Keratinocyte (primary cell): ENCODE measurements at places on chromosomes 7 and 10. TPM values are rescaled to one million over a fixed set of nuclear protein-coding genes. Genes with fewer than 3 reads are reported as not detected.

DNA sequence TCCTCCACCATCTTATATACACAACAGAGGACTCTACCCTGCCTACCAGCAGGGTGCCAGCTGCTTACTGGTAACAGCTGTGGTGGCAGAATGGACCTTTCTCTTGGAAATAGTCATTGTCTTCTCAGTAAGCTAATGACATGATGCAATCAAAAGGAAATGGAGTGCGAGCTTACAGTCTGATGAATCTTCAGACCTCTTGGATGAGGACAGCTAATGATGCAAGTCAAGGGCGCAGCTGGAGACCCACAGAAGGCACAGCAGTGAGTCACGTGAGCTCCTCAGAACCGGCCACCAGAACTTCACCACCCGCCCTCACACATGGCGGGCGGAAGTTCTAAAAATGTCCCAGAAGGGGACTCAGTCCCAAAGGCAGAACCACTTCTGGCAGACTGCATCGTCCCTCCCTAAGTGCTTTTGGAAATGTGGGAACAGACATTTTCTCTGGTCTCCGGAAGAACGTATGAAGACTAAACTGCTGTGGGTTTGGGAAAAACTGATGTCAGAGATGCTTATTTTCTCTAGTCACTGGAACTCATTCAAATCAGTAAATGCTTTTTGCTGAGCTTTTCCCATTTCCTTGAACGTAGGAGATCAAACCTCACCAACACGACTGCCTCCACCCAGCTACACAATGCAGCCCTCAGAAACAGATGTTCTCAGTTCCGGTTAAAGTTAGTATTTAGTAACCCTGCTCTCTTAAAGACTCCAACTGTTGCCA, 96.4 kb downstream of the FAS start:
- DNase-seq: no peak

GRCh38 chr7:105191331-105191730, 177.3 kb downstream of the KMT2E start:
- DNase-seq: no peak

DNA sequence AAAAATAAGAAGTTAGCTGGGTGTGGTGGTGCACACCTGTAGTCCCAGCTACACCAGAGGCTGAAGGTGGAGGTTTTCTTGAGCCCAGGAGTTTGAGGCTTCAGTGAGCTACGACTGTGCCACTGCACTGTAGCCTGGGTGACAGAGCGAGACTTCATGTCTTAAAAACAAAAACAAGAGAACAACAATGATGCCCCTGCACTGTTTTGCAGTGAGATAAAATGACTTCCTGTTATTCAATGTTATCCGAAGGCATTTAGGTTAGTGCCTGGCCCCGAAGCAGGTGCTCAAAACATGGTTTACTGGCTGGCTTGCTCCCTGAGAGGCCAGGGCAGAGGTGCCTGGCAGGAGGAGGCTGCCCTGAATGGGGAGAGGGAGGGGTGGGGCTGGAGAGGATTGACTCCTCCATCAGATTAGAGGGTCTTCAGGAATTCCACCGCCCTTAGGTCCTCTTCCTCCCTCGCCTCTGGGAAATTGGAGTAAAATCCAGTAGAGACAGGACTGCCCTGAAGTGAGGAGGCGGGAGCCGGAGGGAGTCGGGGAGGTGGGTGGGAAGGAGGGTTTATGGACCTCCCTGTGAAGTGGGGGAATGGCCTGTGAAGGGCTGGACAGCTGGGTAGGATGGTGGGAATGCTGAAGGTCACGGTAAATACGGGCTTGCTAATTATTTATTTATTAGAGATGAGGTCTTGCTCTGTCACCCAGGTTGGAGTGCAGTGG, 6.8 kb upstream of the CLDN4 start:
- no peak for DNase-seq

GRCh38 chr10:20892011-20892585, 5.0 kb downstream of the NEBL start:
- DNase-seq: no peak

GRCh38 chr10:77601488-77601887, 36.1 kb downstream of the KCNMA1 start:
- no peak for DNase-seq

DNA sequence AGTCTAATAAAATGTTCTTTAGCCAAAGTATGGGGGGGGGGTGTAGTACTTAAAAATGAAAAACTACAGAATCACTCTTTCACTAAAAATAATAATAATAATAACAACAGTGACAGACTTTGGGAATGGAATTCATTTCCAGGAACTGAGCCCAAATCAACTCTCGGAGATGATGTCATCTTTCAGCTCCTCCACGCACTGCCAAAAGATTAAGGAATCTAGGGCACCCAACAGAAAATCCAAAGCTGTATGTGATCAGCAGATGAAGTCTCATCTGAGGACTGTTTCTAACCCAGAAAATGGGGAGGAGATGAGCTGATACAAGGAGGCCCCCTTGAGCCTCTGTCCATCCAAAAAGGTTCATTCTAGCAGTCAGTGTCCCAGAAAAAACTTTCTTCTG, 54.5 kb downstream of the GRB10 start:
- no peak for DNase-seq

DNA sequence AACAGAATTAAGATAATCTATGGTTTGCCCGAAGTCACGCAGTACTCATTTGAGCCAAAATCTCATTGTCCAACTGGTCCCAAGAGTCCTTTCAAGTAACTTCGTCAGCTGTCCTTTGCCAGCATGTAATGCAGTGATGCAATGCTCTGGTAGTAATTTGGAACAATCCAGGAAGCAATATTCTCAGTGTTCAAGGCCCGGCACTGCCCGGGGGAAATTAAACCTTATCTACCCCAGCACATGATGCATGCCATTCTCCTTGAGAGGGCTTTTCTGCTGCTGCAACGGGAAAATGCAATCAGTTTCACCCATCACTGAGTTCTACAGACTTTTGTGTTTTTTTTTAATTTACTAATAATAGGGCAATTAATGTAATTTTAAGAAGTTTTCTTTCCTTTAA, 77.6 kb upstream of the NME8 start:
- no peak for DNase-seq

DNA sequence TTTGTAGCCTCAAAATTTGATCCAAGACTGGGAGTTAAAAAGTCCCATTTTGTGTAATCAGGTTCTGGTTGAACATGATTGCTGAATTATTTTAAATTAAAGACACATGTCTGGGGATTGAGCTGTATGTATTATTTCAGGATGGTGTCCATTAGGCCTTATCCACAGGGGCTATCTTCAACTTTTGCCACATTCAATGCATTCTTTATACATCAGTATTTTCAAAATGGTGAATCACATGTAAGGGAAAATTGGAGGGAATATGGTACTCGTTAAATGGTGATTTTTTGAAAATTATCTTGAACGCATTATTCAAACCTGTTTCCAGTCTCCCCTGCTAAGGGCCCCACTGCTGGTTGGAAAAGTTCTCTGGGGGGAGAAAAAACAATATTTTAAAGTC, 367.7 kb upstream of the NPVF start:
- DNase-seq: no peak

- DNase-seq: no peak
Observed at GRCh38 chr10:34153663-34154382, 661.3 kb downstream of the PARD3 start.

GRCh38 chr10:131162211-131162610, 149.3 kb downstream of the TCERG1L start:
- no peak for DNase-seq

- no peak for DNase-seq
Observed at GRCh38 chr10:29479981-29480954, 154.5 kb downstream of the SVIL start.

DNA sequence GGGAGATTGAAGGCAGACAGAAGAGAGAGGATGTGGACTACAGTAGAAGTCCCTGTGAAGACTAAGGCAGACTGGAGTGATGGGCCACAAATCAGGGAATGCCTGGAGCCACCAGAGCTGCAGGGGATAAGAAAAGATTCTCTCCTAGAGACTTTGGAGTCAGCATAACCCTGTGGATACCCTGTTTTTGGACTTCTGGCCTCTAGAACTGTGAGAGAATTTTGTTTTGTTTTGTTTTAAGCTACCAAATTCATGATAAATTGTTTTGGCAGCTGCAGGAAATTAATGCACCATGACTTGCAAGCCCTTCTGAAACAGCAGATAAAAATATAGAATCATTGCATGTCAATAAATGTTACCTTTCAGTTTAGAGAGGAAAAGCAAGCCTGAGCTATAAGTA, 41.3 kb downstream of the INHBA start:
- DNase-seq: no peak

DNA sequence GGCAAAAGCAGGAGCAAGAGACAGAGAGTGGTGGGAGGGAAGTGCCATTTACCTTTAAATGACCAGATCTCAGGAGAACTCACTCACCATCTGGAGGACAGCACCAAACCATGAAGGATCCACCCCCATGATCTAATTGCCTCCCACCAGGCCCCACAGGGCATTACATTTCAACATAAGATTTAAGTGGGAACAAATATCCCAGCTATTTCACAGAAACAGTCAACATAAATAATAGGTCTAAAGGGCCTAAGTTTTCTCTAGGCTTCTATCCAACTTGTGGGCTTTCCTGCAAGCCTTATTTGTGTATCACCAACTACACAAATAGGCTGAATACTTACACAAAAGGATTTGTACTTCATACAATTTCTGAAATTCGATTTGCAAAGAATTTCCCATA, 196.8 kb upstream of the POT1 start:
- no peak for DNase-seq

GRCh38 chr10:16384021-16384420, 52.8 kb upstream of the PTER start:
- no peak for DNase-seq

GRCh38 chr10:73246322-73246645, 771 bp downstream of the DNAJC9 start:
- no peak for DNase-seq

GRCh38 chr7:77288676-77289320, 89.2 kb upstream of the FGL2 start:
- no peak for DNase-seq

- no peak for DNase-seq
Observed at GRCh38 chr10:62620491-62620890, 184.0 kb upstream of the ADO start.

DNA sequence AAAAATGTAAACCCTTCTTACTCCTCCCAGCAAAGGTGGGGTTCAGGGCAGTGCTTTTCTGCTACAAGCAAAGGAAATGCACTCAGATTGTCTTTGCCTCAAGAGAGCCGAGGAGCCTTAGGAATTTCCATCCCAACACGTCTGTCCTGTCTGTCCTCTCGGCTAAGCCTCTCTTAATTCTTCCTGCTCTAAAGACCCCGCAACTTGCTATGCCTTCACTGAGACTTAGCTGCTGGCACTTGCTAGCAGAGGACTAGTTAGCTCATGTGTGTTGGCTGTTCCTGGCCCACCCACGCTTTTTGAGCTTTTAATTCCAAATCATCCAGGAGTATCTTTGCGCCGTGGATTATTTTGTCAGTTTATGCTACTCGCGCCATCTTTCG, 481 bp upstream of the NPM3 start:
- no peak for DNase-seq

- no peak for DNase-seq
Observed at GRCh38 chr7:70614237-70615045, 517.5 kb upstream of the GALNT17 start.

DNA sequence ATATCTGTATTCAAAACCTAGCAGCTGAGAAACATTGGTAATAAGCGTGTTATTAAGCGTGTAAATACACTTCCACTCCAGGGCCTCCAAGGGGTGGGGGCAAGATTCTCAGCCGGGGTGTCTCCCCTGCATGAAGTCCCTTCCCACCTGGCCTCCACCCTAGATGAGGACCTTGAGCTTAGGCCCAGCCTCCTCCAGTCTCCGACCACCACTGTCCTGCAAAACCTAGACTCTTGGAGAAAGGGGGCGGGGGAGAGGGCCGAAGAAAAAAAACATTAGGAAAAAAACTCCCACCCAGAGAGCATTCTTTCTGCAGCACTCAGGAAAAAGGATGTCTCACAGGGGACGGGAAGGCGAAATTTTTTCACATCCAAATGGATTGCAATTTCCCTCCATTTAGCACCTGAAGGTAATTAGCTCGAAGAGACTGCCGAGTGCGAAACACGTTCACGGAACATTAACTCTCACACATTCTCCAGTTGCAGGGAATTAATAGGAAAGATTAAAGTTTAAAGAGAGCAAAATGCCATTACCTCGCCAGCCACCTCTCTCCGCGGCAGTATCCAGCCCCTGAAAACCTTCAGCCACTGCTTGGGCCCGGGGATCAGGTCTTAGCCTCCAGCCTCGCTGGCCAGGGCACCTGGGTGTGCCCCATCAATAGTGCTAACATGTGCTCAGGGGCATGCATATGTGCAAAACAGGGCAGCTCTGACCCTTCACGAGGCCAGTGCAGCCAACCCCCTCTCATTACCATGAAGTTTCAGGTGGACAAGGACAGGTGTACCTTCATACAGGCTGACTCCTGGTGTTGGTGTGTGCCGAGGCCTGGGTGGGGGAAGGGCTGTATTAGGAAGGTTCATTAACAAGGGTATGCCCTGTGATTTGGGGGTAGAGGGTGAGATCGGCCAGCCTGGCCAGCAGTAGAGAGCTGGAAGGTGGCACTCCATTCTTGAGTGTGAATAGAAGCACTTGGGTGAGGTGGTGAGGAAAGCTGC, 77.2 kb downstream of the HIF1AN start:
- DNase-seq: no peak

- DNase-seq: no peak
Observed at GRCh38 chr7:30543813-30544525, 39.3 kb upstream of the GGCT start.

GRCh38 chr10:10833955-10834354, 183.7 kb upstream of the CELF2 start:
- DNase-seq: no peak

- DNase-seq: no peak
Observed at GRCh38 chr10:76305930-76306615, 874.6 kb downstream of the LRMDA start.

GRCh38 chr7:130345136-130345535, 520 bp downstream of the CPA5 start:
- DNase-seq: no peak

GRCh38 chr10:29522918-29523317, 111.9 kb downstream of the SVIL start:
- no peak for DNase-seq

Gene ADK
- polyA plus RNA-seq: 73.0 to 139 TPM (median 92.6 TPM) in 3 replicates

Gene DRGX
- polyA plus RNA-seq: not detected in 3 replicates

Gene DMTF1
- polyA plus RNA-seq: 44.7 to 98.4 TPM (median 87.5 TPM) in 3 replicates

Gene SORBS1
- polyA plus RNA-seq: 0.32 to 0.54 TPM (median 0.42 TPM) in 3 replicates

Gene PLEKHS1
- polyA plus RNA-seq: not detected in 3 replicates

Gene TCF7L2
- 2.0 to 2.5 TPM (median 2.3 TPM) in 3 replicates for polyA plus RNA-seq

Gene PTPN20
- 4.8 to 7.3 TPM (median 5.4 TPM) in 3 replicates for polyA plus RNA-seq

Gene LBX1
- not detected in 3 replicates for polyA plus RNA-seq

Gene CHAT
- polyA plus RNA-seq: not detected in 3 replicates

Gene FUOM
- 11.3 to 15.5 TPM (median 14.2 TPM) in 3 replicates for polyA plus RNA-seq

Gene TSPAN12
- 0.37 to 0.82 TPM (median 0.47 TPM) in 3 replicates for polyA plus RNA-seq

Gene KCND2
- polyA plus RNA-seq: 0.01 TPM in 1 of 3 replicates, not detected in the others

Gene TBX20
- polyA plus RNA-seq: not detected in 3 replicates

Gene ANXA8L1
- polyA plus RNA-seq: 495 to 686 TPM (median 516 TPM) in 3 replicates
